ENCODE measurements at places on chromosomes 7 and 10. TPM values are rescaled to one million over a fixed set of nuclear protein-coding genes. Genes with fewer than 3 reads are reported as not detected.

Gene TSPAN14
- 55.3 TPM for total RNA-seq

Gene LIPK
- total RNA-seq, result not detected

Gene GPR22
- not detected for total RNA-seq

Gene OSBPL3
- total RNA-seq, result 80.6 TPM

Gene EPO
- total RNA-seq, result not detected

Gene LRRC27
- 32.2 TPM for total RNA-seq

Gene CHST15
- total RNA-seq, result 72.0 TPM

Gene FAM25C
- total RNA-seq, result not detected

Gene CACNA2D1
- not detected for total RNA-seq

Gene GIMAP6
- 0.39 TPM for total RNA-seq

Gene NRAP
- total RNA-seq, result not detected

Gene MACROH2A2
- total RNA-seq, result not detected

Gene WIPF3
- not detected for total RNA-seq

Gene LMTK2
- total RNA-seq, result 16.7 TPM

Gene PLEKHS1
- total RNA-seq, result not detected

Gene RNF32
- total RNA-seq, result 2.3 TPM

Gene GNGT1
- total RNA-seq, result not detected

Gene CNPY1
- total RNA-seq, result not detected

Gene HTR5A
- total RNA-seq, result not detected

Gene CPA2
- not detected for total RNA-seq

Gene PAPOLB
- 0.07 TPM for total RNA-seq

Gene SEC61A2
- 22.8 TPM for total RNA-seq

Gene ACSM6
- not detected for total RNA-seq

Gene MSS51
- total RNA-seq, result 6.4 TPM

Gene CUBN
- 4.2 TPM for total RNA-seq

Gene GJD4
- total RNA-seq, result not detected

Gene HSPA12A
- 18.8 TPM for total RNA-seq

Gene HELLS
- 27.4 TPM for total RNA-seq

Gene LBX1
- total RNA-seq, result not detected

Gene IFIT1B
- total RNA-seq, result not detected

Gene FGFR2
- not detected for total RNA-seq

Gene ACSL5
- total RNA-seq, result 36.2 TPM

Gene CCDC3
- 0.12 TPM for total RNA-seq

Gene PRSS37
- total RNA-seq, result not detected

Gene SUPV3L1
- total RNA-seq, result 37.1 TPM

Gene HOXA3
- not detected for total RNA-seq

Gene MOGAT3
- total RNA-seq, result not detected

Gene SPDYE1
- total RNA-seq, result 0.10 TPM

Gene ZC3HAV1L
- 1.8 TPM for total RNA-seq

Gene GHRHR
- not detected for total RNA-seq
